Mesangial cell (primary cell): ENCODE measurements at places on chromosomes 4 and X. TPM values are rescaled to one million over a fixed set of nuclear protein-coding genes. Genes with fewer than 3 reads are reported as not detected.

The UGT2B15 gene
- not detected in 2 replicates for total RNA-seq

The CTAG1A gene
- not detected in 2 replicates for total RNA-seq

The RXFP1 gene
- not detected in 2 replicates for total RNA-seq

The SSX3 gene
- not detected in 2 replicates for total RNA-seq

The FRG2 gene
- not detected in 2 replicates for total RNA-seq

The RAB41 gene
- total RNA-seq, result not detected in 2 replicates

The PACRGL gene
- total RNA-seq, result 10.8 and 15.3 TPM in 2 replicates

The SSX4 gene
- total RNA-seq, result not detected in 2 replicates

The JAKMIP1 gene
- total RNA-seq, result not detected in 2 replicates
